ENCODE measurements at places on chromosomes 2 and 18. TPM values are rescaled to one million over a fixed set of nuclear protein-coding genes. Genes with fewer than 3 reads are reported as not detected.

GRCh38 chr18:59939127-59939526 is 39.3 kb downstream of the PMAIP1 start:
- DNase-seq, result no peak

The GPR35 gene
- 1.7 TPM for total RNA-seq

DNA sequence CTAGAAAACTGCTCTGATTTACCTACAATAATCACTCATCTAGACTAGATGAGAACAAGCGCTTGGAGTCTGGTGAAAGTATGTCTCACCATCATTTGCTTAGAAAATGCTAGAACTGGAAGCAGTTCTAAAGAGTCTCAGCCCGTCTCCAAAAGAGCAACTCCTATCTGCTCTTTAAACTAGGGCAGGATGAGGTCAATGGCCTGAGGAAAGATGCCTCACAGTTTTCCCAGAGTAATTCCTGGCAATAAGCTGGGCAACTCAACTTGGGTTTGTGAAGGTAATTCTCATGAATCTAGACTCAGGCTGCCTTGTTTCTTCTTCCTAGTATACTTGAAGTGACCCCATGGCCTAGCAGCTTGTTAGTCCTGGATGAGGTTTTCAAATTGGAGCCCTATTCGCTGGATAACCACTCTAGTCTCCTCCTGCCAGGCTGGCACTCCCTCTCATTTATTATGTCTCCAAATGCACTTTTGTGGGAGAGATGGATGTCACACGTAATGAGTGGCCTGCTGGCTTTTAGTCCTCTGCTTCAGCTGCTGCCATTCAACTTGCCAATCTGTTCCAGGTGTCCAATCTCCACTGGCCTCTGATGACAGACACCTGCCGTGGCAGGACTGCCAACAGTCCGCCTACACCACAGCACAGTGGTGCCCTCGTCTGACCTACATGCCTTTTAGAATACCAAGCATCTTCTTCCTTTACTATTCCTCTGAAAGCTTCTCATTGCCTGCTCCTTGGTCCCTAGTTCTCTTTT is 80.9 kb downstream of the CABYR start:
- peak; percentile 79 for DNase-seq

The CRACDL gene
- 0.11 TPM for total RNA-seq

DNA sequence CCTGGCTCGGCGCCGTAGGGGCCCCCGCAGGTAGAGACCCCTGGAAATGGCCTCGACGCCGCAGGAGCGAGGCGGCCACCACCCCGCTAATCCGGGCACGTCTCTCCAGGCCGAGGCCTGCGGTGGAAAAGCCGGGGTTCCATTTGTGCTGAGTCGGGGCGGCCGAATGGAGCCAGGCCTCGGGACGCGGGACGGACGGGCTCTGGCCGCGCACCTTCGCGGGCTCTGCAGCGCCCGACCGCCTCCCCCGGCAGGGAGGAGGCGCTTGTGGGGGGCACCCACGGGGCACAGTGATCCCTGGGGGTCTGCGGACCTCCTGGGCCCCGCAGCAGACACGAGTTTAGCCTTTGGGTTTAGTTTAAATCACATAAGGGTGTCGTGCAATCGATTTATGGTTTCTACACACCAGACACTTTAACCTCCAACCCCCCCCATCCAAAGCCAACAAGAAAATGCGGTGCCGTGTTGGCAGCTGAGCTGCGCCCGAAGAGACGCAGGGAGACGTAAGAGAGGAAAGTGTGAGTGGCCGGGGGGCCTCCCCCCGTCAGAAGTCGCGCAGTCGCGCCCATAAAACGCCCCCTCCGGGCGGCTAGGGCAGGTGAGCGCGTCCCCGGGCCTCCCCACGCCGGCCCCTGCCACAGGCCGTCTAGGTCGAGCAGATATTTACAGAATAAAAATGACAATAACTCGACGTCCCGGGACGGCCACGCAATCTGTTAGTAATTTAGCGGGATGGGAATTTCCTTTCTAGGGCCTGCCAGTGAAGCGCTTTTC is 1.0 kb upstream of the NFATC1 start:
- DNase-seq, result no peak

The RFTN2 gene
- total RNA-seq, result 6.2 TPM

The CHST9 gene
- not detected for total RNA-seq

The GATA6 gene
- total RNA-seq, result 0.08 TPM

- DNase-seq, result no peak
Observed at GRCh38 chr2:160207271-160207670, 7.2 kb upstream of the ITGB6 start.

GRCh38 chr2:124610866-124611265 is 585.8 kb downstream of the CNTNAP5 start:
- DNase-seq, result no peak

- no peak for DNase-seq
Observed at GRCh38 chr2:78407960-78408794, 617.3 kb upstream of the REG3G start.

The KIF5C gene
- total RNA-seq, result 0.16 TPM

The CMPK2 gene
- total RNA-seq, result 0.51 TPM

GRCh38 chr2:14615121-14615520 is 17.4 kb upstream of the LRATD1 start:
- peak; percentile 13 for DNase-seq

DNA sequence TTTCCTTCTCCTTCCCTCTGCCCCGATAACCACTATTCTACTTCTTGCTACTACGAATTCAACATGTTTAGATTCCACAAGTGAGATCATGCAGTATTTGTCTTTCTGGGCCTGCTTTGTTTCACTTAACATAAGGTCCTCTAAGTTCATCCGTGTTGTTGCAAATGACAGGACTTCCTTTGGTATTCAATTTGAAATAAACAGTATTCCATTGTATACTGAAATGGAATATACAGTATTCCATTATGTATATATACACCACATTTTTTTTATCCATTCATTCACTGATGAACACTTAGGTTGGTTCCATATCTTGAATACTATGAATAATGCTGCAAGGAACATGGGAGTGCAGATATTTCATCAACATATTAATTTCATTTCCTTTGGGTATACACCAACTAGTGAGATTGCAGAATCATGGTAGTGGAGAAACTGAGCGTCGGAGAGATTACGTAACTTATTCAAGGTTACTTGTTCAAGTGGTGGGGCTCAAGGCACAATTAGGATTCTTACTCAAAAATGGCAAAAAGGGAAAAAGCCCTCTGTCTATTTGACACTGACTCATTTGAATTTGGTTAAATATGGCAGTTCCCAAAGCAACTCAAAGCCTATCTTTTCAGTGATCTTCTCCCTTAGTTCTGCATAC is 85.1 kb downstream of the CHN1 start:
- DNase-seq, result no peak

- no peak for DNase-seq
Observed at GRCh38 chr2:170236680-170237047, 58.7 kb downstream of the MYO3B start.

The NLRC4 gene
- total RNA-seq, result not detected

DNA sequence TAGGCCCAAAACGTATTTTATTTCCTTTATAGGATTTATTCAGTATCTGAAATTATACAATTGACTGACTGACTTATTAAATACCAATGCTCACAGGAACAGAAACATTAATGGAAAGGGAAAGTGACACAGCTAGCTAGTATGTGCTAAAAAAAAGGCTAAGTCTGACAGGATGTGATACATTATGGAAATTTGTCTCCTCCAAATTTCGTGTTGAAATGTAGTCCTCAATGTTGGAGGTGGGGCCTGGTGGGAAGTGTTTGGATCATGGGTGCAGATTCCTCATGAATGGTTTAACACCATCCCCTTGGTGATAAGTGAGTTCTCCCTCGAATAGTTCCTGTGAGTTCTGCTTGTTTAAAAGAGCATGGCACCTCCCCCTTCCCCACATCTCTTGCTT is 70.6 kb upstream of the WDR75 start:
- DNase-seq, result no peak

DNA sequence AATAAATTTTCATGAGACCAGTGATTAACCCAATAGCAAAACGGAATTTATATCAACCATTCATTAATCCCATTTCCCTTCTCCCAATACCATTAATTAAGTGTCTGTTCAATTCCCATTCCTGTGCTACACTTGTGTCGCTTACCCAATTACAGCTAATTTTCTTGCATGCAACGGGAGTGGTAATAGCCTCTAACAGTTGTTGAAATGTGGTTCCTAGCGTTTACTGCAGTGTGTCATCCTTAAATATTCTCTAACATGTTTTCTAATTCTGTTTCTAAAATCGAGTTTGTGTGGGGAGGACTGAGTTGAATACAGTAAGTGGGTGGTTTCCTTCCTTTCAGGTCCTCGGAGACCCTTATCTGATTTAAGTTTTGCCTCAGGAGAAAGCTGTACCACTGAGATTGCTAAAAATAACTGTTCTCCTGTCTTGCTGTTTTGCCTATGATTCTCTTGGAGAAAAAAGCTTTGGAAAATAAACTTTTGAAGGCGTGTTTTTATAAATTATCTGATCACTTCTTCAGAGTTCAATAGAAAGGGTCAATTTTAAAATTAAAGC is 59.3 kb upstream of the LRRTM1 start:
- DNase-seq, result no peak

Data from myocyte (in vitro differentiated cells).